Stimulated activated CD8-positive, alpha-beta memory T cell treated with anti-CD3 and anti-CD28 coated beads, Interleukin-15, amount 100 ng/mL, for 24 hours (primary cell): ENCODE measurements at places on chromosomes 5 and 9.

GRCh38 chr5:172586125-172587060, 54.7 kb upstream of the NEURL1B start:
- DNase-seq = no peak

GRCh38 chr9:12652973-12653372, 40.2 kb upstream of the TYRP1 start:
- DNase-seq = no peak

DNA sequence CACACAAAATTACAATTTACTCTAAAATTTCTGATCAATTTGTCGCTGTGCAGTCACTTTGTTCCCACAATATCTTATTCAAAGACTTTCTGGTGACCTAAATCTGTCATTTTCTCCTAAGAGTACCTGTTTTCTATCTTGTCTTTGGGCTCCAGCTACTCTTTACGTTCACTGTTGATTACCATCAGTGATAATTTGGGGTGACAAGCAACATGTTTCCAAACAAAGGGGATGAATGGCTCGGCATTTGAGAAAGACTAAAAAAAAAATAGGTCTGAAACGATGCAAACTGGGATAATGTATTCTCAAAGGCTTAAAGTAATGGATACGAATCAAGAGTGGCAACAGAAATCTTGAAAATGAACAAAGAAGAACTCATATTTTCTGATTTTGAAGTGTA, 205.2 kb upstream of the DAB2 start:
- no peak for DNase-seq

- DNase-seq = no peak
Measured at GRCh38 chr5:173326501-173326960, 1.7 kb downstream of the STC2 start.

DNA sequence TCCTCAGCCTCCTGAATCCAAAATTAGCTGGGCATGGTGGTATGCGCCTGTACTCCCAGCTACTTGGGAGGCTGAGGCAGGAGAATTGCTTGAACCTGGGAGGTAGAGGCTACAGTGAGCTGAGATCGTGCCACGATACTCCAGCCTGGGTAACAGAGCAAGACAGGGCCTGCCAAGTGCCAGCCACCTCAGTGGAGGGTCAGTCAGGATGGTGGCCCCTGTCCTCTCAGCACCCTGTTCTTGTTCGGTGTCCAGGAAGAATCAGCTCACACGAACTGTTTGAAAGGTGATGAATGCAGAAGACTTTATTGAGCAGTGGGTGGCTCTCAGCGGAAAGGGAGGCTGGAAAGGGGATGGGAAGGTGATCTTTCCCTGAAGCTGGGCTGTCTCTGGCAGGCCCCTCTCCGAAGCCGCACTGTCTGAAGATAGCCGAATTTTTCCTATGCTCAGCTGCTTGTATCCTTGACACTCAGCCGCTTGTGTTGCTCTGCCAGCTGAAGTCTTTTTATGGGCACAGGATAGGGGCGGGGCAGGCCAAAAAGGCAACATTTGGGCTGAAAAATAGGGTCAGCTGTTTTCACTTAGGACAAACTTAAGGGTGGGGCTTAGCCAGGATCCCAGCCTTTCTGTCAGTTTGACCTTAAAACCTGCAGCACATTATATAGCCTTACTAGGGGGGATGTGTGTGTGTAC, 50.9 kb downstream of the UBE2R2 start:
- no peak for DNase-seq

DNA sequence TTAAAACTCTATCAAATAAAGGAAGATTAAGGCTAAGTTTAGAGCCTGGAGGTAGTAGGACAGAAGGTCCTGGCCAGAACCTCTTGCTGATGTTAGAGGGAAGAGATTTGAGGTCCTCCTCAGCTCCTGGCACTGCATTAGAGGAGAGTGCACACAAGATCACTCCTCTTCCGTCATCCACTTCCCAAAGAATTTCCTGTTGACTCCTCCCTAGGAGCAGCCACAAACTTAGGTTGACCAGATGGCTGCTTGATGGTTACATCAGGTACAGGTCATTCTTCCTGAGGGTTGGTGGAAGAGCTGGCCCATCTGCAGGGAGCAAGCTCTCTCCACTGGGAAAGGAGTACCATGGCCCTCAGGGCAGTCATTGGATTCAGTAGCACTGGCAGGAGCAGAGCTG, 93.9 kb upstream of the IL33 start:
- DNase-seq = no peak

GRCh38 chr5:130727830-130728229, 437.2 kb downstream of the HINT1 start:
- DNase-seq = no peak
